ENCODE measurements at places on chromosomes 3 and 15.

GRCh38 chr3:15055019-15055557, 10.0 kb downstream of the MRPS25 start:
- peak; percentile 29 for DNase-seq

GRCh38 chr15:55588815-55589115, 620 bp upstream of the PYGO1 start:
- no peak for DNase-seq

GRCh38 chr3:148748283-148748682, 50.6 kb downstream of the AGTR1 start:
- DNase-seq = no peak

- DNase-seq = no peak
These were observed 12.4 kb downstream of the LAMP3 start for GRCh38 chr3:183149915-183150750.

GRCh38 chr3:59263152-59263551, 213.3 kb upstream of the CFAP20DC start:
- no peak for DNase-seq

DNA sequence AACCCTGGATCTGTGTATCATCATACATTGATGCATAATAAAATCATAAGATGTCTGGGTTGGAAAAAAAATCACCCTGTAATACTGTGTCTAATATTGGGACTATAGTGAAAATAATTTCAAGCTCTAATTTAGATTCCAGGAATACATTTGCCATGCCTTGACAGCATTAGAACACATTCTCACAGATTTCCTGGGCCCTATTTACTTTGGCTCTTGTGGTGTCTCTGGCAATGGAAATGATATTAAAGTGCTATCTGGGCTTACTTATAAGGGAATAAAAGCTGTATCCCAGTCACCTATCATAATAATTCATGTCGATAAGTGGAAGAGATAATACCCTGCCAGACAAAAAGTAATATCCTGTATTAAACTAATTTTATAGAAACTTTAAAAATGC, 472.0 kb downstream of the ZPLD1 start:
- no peak for DNase-seq

DNA sequence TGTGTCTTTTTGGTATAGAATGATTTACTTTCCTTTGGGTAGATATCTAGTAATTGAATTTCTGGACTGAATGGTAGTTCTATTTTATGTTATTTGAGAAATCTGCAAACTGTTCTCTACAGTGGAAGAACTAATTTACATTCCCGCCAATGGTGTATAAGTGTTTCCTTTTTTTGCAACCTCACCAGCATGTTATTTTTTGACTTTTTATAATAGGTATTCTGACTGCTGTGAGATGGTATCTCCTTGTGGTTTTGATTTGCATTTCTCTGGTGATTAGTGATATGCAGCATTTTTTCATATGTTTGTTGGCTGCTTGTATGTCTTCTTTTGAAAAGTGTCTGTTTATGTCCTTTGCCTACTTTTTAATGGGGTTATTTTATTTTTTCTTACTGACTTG, 607.2 kb downstream of the OTOL1 start:
- DNase-seq = no peak

GRCh38 chr3:46321461-46322104, 32.3 kb upstream of the CCR2 start:
- no peak for DNase-seq

- no peak for DNase-seq
These were observed 216.4 kb downstream of the DPH6 start for GRCh38 chr15:35329521-35329961.

GRCh38 chr15:95600884-95601283, 729.6 kb upstream of the NR2F2 start:
- DNase-seq = no peak

DNA sequence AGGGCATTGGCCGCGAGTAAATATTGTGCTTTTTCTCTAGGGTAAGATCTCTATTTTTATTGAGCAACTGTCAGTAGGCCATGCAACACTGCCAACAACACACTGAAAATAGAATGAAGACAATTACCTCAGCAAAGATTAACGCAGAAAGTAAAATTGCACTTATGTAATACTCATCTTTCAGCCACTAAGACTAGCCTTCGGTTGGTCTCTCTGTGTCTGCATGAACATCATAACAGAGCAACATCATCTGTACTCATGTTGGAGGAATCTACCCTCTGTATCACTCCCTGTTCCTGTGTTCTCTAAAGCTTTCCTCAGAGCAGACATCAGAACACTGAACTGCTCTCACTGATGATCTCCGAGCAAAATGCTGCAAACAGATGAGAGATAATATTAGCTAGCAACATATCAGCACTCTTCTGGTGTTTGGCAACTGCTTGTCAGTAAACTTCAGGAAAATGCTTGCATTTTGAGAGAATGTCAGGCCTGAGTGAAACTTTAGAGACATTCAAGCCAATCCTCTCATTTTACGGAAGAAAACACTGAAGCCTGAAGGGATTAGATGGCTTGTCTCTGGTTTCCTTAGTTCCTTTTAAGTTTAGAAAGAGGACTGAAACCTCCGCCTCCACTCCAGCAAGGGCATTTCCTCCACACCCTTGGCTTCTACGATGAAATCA, 8.4 kb upstream of the LRRC3B start:
- DNase-seq = no peak

DNA sequence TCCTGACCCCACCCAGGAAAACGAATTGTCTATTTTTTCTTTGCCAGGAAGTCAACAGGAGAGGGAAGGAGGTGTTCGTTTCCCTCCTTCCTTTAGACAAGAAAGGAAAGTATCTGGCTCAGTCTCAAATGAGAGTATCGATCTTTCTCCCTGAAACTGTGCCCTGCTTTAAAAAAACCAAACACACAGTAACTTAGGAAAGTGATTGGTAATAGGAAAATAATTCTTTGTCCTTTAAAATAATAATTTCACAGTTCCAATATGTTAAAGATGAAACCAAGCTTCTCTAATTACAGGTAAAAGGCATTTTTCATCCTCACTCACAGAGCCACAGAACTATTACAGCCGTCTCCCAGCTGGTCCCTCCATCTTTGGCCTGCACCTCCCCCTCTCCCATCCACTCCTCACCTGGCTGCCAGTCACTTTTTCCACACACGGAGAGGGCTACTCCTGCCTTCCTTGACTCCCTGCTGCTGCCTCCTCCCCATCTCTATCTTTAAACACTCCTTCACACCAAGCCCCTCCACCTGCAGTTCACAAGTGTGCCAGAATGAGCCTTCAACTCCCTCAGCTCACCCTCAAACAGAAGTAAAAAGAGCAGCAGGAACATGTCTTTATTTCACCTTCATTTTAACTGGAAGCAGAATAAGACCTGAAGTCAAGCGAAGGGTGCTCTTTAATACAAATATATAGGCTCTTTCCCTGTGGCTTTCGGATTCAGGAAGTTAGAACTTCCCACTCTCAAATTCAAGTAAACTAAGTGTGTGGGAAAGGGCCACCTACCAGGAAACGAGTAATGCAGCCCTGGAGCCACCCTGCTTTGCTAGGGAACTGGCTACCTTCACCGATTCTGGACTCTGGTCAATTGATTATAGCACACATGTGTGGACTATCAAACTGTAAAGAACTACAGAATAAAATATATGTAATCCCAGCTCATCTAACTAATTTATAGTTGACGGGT, 116.4 kb downstream of the SENP2 start:
- DNase-seq = no peak

DNA sequence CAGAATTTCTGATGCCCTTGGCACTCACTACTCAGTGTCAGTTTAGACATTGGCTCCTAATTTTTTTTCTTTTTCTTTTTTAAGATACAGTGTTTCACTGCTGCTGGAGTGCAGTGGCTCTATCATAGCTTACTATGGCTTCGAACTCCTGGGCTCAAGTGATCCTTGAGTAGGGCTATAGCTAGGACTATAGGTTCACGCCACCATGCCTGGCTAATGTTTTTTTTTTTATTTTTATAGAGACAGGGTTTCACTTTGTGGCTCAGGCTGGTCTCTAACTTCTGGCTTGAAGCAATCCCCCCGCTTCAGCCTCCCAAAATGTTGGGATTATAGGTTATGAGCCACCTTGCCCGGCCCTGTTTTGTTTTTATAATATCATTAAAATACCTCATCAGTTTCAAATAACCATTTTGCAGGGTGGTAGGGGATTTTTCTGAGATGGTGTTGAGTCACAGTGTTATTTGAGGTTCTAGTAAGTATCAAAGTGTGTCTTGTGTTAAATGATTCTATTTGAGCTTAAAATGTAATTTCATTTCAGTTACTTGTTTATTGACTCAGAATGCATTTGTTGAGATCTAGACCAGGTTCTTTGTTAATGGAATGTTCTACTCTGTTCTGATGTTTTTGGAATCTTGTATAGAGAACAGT, 7.0 kb downstream of the FNDC3B start:
- DNase-seq = no peak

DNA sequence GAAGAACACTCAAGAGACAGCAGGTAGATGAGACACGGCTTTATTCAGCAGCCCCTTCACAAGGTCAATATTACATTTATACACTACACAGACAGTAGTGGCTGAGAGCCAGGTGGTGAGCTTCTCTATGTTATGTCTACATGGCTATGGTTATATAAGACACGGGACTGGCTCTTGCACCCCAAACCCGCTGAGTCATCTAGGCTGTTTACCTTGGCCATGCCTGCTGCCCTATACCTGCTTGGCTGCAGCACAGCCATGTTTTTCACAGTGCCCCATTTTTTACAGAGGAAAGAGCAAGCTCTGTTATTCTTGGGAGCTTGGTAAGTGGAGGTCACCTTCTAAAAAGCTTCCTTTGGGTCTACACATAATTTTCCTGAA, 231.6 kb downstream of the IGSF11 start:
- no peak for DNase-seq

DNA sequence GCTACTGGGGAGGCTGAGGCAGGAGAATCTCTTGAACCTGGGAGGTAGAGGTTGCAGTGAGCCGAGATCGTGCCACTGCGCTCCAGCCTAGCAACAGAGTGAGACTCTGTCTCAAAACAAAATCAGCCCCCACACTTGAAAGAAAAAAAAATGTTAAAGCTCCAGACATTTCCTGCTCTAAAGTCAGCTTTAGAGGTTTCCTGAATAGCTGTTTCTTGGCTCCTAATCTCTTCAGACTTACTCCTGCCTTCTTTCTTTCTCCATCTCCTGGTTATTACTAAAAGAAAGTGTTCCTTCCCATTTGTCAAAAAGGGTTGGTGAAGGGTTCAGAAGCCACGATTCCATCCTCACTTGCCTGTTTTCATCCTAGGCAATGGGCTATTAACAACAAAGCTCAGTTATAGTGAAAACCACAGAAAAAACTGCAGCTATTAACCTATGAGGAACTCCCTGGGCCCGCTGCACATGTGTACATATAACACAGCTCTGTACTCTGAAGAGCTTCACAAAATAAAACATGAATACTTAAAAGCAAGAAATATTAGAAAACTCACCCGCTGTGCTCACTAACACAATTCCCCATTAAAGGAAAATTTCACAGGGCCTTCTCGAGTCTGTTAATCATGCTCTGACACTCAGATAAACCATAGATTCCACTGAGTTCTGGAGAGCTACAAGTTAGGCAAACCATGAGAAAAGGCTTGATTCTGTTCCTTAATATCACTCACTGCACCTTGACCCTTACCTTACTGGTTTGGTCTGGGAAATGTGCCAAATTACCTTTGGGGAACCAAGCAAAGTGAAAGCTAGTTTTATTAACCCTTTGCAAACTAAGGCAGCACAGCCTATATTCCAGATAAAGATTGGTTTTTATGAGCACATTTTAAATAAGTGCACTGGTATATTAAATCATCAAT, 89.9 kb upstream of the TSPAN3 start:
- DNase-seq = no peak

Data from fibroblast of skin of back (primary cell).